ENCODE measurements at places on chromosomes 13 and 19.

GRCh38 chr13:113758651-113759524 lies at the start of gene TMEM255B:
TSS of gene TMEM255B (plus strand) at chr13:113759226. CDS start at chr13:113759270, 44 bp downstream.
- peak; percentile 72 for DNase-seq

DNA sequence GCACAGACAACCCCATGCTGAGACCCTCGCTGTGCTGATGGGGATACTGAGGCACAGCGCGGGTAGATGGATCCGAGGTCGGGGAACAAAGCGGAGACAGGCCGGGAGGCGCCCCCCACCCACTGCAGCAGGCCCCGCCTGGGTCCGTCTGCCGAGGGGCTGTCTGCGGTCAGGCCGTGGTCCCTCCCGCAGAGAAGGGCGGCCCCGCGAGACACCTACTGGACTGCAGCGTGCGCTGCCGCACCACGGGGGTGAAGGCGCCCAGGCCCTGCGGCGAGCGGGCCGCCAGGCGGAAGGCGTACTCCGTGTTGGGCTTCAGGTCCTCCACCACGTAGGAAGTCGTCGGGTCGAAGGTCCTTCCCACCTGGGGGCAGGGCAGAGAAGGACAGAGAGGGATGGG lies 101.9 kb downstream of the PTPRS start:
- DNase-seq = no peak

- DNase-seq = no peak
These were observed 16.0 kb downstream of the FGF9 start for GRCh38 chr13:21686751-21687391.

GRCh38 chr19:14614099-14614412 lies 31.2 kb downstream of the CLEC17A start:
- DNase-seq = no peak

DNA sequence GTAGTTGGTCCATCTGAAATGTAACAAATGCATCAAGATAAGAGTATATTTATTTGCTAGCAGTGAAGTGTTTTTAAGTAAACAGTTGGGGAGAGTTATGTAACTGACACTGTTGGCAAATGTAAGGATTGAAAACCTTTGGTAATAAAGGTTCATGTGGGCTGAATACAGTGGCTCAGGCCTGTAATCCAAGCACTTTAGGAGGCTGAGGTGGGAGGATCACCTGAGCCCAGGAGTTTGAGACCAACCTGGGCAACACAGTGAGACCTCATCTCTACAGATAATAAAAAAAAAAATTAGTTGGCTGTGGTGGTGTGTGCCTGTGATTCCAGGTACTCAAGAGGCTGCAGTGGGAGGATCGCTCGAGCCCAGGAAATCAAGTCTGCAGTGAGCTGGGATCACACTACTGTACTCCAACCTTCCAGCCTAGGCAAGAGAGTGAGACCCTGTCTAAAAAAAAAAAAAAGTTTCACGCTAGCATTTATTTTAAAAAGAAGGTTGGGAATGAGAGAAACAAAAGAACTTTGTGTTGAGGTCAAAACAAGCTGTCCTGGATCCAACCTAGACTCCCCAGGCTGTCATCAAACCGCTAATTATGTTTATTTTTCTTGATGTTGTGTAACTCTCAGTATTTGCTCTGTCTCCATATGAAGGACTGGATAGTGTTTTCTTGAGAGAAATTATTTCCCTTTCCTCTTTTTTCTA lies 20.7 kb downstream of the SETDB2 start:
- DNase-seq = no peak

GRCh38 chr13:87906411-87906810 lies 235.2 kb downstream of the SLITRK5 start:
- DNase-seq = no peak

DNA sequence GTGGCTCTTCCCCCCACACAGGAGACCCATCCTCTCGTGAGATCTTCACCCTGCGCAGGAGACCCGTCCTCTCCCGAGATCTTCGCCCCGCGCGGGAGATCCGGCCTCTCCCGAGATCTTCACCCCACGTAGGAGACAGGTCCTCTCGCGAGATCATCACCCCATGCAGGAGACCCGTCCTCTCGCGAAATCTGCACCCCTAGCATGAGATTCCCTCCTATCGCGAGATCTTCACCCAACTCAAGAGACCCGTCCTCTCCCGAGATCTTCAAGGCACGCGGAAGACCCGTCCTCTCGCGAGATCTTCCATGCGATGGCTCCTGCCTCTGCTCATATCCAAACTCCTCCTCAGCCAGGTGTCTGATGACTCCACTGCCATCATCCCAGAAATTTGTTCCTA lies 24.3 kb downstream of the LAIR2 start:
- DNase-seq = no peak

- no peak for DNase-seq
These were observed 238.0 kb downstream of the GGACT start for GRCh38 chr13:100350601-100351000.

DNA sequence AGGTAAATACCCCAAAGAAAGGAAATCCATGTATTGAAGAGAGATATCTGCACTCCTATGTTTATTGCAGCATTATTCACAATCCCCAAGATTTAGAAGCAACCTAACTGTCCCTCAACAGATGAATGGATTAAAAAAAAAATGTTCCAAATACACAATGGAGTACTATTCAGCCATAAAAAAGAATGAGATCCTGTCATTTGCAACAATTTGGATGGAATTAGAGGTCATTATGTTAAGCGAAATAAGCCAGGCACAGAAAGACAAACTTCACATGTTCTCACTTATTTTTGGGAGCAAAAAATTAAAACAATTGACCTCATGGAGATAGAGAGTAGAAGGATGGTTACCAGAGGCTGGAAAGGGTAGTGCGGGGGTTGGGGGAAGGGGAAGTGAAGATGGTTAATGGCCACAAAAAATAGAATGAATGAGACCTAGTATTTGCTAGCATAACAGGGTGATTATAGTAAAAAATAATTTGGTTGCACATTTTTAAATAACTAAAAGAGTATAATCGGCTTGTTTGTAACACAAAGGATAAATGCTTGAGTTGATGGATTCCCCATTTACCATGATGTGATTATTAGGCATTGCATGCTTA lies 9.7 kb upstream of the ZNF709 start:
- no peak for DNase-seq

DNA sequence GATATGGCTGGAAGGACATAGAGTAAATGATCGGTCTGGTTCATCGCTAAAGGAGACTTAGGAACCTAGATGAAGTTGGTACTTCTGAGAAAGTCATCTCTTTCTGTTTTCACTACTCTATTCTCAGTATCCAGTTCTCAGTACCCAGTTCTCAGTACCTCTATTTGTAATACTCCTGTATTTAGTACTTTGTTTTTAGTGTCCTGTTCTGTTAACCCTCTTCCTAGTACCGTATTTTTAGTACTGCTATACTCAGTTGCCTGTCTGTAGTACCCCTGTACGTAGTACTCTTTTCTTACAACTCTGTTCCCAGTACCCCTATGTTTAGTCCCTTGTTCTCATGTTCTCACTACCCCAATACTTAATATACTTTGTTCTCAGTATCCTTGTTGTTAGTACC lies 1.2 kb downstream of the RFXAP start:
- no peak for DNase-seq

- DNase-seq = no peak
These were observed 21.2 kb downstream of the MAST1 start for GRCh38 chr19:12859546-12859945.

DNA sequence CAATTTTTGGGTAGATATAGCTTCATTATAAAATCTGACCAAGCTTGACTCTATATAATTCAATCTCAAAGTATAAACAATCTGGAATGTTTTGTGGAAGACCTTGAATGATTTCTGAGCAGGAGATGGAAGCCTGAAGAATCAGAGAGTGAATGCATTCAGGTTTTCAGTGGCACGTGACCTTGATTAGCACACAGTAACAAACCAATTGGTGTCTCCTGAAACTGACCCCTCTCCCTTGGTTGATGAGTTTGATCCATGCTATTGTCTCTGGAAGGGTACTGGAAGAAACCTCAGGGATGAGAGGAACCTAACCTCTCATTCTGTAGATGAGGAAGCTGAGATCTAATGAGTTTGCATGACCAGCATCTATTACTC lies 39.6 kb downstream of the PCDH8 start:
- no peak for DNase-seq

DNA sequence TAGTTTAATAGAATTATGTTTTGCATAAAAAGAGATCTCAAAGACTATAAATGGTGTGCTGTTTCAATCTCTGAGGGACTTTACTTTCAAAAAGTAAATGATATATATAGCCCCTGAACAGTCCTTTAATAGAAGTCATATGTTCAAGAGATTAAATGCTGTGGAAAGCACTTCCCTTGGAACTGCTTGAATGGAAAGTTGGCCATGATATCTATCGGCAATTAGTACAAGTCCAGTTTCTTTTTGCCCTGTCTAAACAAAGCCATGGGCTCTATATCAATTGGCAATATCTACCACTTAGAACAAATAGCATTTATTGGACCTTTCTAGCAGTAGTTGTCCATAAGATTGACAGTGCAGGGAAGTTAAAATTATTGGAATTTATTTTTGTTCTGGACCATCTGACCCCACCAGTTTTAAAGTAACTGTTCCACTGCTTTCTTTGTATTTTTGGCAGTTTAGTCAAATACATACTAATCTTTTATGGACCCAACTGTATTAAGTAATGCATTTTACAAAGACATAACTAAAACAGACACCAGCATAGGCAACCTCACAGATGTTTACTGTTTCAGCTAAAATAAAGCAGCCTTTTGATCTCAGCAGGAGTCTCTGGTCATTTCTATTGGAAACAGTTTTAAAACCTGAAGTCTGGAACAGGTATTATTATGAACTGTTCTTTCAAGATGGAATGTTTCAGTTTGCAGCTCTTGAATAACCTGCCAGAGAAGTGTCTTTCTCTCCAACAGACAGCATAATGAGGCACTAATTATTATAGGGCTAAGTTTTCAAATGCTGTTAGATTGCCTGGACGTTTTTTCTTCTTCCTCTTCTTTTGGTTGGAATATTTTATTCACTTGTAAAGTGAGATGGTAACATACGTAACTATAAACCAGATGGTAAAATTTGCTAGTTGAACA lies 282.6 kb downstream of the DCLK1 start:
- DNase-seq = no peak

Measured in hypothalamus (tissue), 51 donors.